ENCODE measurements at places on chromosomes 5 and 9.

DNA sequence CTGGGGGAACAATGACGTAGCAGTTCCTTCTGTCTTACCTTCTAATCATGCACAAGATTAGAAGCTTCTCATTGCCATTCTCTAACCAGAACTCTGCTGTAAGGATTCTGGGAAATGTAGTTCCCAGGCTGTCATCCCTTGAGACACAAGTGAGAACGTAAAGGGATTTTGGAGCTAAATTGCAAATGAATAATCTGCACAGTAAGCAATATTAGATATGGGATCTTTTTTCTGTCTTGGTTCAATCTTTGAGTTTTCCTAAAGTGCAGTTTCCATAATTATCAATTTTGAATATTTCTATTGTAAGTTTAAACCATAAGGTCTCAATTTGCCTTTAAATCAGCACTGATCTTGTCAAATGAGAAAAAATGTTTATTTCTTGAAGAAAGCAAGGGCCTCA lies 189.7 kb upstream of the PLPPR1 start:
- DNase-seq: no peak

DNA sequence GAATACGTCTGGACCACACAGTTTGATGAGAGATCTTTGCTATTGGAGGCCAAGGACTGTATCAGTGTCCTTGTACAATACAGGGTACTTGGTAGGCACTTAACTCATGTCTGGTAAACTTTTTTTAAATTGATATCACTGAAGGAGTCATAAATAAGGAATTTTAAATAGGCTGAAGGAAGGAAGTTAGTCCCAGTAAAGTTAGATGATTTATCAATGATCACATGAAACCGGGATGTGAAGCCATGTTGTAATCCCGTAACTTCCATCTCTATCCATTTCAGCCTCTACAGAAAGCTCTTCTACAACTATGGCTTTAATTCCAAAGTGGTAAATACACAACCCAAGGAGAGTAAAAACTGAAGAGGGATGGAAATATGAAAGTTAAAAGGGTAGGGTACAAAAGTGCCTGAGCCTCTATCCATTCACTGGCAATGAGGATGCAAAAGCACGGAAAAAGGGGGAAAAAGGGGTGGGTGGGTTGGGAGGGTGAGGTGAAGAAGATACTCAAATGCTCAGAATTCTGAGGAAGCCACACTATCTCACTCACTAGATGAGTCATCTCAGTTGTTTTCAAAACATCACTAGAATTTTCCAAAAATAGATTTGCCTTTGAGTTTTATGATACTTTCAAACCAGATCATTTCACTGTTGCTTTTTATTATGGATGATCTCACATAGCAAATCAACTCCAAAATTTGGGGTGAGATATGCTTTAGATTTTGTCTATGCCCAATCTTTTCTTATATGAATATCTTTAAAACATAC lies 1053.5 kb downstream of the NR2F1-AS1 start:
- DNase-seq: no peak

DNA sequence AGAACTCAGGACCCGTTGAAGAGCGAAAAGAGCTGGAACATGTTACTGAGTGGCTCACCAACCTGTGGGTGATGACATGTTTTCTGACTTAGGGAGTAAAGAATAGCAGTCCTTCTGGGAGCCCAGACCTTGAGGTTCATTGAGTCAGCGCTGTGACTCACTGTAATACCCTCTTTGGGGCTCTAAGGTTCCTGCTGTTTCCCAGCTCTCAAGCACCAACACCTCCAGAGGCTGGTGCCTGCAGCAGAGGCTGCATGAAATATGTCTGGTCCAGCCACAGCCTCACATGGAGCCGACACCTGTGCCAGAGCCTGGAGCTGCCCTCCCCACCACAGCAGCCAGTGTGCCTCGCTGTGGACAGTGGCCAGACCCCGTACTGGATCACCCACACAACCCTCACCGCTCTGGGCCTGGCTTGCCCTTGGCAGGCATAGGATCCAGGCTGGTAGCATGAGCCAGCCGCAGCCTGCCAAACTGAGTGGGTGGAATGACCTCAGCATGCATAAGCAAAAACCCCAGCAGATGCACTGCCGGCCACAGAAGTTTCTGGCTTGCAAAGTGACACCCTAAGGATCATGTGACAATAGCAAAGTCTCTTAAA lies 143.5 kb upstream of the MRPS30 start:
- no peak for DNase-seq

DNA sequence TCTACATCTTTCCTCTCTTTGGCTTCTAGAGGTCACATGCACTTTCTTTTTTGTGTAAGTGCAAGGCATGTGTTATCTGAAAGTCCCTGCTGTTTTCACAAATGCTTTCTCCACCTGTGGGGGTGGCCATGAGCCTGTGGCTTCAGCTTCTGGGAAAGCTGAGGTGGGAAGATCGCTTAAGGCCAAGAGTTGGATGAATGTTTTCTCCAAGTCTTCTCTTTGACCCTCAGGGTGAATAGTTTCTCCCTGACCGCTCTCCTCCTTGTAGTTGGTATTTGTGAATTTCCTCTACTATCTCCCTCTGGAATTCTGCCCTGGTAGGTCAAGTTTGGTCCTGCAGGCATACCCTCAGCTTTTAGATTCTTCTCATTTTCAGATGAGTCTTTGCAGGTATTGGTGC lies 74.2 kb downstream of the UGCG start:
- DNase-seq: no peak

- no peak for DNase-seq
Measured at GRCh38 chr5:58715997-58716656, 133.3 kb downstream of the RAB3C start.

- peak; percentile 20 for DNase-seq
Measured at GRCh38 chr5:176744584-176744965, 65.8 kb upstream of the UNC5A start.

- DNase-seq: no peak
Measured at GRCh38 chr5:9892696-9893095, 262.5 kb upstream of the TAS2R1 start.

DNA sequence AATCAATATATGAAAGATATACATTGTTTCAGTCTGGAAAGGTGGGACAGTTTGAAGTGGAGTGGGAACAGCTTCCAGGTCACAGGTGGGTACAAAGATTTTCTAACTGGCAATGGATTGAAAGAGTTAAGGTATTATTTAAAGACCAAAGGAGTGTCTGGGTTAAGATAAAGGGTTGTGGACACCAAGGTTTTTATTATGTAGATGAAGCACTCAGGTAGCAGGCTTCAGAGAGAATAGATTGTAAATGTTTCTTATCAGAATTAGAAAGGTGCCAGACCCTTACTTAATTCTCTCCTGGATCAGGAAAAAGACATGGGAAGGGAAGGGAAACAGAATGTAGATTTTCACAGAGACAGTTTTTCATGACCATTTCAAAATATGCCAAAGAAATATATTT lies 1174.8 kb downstream of the MAT2B start:
- DNase-seq: no peak

DNA sequence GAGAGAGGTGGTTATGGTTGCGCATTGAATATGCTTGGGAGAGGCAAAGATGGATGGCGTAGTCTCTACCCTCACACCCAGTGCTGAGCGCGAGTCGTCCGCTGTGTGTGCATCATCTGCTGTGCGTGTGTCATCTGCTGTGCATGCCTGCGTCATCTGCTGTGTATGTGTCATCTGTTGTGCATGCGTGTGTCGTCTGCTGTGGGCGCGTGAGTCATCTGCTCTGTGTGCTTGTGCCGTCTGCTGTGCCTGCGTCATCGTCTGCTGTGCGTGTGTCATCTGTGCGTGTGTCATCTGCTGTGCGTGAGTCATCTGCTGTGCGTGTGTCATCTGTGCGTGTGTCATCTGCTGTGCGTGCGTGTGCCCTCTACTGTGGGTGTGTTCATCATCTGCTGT lies 68.0 kb upstream of the IRX4 start:
- DNase-seq: no peak

DNA sequence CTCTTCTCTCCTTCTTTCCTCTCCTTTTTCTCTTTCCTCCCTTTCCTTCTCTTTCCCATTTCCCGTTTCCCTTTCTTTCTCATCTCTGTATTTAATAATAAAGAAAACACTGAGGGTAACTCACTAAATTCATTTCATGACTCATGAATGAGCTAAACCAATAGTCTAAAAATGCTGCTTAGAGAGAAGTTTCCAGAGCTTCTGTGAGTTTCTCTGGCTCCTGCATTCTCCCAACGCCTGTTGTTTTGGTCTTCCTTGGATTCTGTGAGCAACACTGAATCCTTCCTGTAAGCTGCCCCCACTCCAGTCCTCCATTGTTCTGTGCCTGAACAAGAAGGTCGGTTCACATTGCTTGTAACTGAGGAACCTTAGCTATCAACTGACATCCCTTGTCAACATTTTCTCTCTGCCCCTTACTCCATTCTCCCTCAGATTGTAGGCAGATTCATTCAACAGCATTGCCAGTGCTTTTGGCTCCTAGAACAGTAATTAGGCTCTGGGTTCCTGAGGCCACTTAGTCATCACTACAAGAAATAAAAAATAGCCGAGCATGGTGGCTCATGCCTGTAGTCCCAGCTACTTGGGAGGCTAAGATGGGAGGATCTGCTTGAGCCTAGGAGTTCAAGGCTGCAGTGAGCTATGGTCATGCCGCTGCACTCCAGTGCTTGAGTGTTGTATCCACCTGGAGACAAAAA lies 237.7 kb upstream of the KLF4 start:
- no peak for DNase-seq

- no peak for DNase-seq
Measured at GRCh38 chr9:137632230-137633161, 13.7 kb downstream of the EHMT1 start.

DNA sequence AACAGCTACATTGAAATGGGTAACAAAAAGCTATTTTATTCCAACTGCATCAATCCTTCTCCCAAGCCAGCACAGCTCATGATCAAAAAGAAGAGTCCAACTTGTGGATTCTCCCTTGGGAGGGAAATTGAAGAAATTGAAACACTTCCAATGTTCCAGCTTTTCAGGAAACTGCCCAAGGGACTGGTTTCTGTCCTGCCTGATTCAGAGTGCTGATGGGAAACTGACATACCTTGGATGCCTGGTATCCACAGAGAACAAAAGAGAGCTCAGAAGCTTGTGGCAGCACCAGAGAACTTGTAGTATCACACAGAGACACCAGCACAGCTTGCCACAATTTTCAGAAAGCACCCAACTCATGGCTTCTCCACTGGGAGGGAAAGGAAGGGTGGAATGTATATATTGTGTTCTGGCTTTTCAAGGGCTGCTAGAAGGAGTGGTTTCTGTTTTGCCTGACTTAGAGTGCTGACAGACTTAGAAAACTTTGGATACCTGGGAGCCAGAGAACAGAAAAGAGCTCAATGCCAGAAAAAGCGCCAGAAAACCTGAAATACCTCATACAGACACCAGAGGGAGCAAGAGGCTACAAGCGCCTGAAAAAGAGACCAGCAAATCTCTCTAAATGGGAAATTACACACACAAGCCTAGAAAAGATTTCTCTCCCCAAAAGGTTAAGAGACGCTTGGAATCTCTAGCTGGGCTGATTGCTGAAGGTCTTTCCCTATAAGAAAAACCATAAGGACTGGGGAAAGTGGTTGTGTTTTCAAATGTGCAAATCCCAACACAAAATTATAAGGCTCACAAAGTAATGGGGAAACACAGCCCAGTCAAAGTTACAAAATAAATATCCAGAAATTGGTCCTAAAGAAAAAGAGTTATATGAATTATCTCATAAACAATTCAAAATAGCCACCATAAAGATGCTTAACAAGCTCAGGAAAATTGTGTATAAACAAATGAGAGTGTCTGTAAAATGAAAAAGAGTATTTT lies 178.8 kb downstream of the SPOCK1 start:
- peak; percentile 58 for DNase-seq

- DNase-seq: no peak
Measured at GRCh38 chr5:131854134-131854533, 57.3 kb upstream of the FNIP1 start.

- DNase-seq: no peak
Measured at GRCh38 chr5:59588922-59589321, 304.6 kb downstream of the PDE4D start.

DNA sequence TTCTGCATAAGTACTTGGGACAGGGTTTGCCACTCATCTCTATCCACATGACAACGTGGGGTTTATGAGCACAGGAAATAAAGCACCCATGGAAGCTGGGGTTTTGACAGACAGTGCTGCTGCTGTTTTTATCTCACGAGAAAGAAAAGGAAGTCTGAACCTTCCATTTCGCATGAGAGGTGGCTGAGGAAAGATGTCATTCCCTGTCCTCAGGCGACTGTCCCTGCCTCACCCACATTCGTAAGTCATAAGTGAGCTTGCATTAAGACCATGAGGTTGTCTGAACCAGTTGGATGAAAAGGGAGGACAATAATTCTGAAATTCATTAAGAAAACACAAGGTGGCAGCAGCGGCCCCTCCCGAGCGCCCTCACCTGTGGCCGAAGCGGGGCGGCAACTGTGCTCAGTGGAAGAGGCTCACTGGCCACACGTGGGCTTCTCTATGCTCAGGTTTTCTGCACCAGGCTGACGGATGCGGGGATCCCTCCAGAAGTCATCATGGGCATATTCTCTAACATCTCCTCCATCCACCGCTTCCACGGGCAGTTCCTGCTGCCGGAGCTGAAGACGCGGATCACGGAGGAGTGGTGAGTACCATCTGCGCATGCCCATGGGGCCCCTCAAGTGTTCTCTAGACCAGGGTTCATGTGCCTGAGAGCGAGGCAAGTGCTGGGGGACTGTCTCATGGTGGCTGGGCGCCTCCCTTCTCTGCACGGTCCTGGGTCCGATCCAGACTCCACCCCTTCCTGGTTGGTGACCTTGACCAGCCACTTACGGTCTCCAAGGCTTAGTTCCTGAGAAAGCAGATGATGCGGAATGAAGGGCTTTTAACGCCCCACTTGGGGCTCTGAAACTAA lies 54.7 kb upstream of the SUSD3 start:
- DNase-seq: peak; percentile 75

GRCh38 chr5:114391321-114391720 lies 29.5 kb downstream of the KCNN2 start:
- DNase-seq: no peak

DNA sequence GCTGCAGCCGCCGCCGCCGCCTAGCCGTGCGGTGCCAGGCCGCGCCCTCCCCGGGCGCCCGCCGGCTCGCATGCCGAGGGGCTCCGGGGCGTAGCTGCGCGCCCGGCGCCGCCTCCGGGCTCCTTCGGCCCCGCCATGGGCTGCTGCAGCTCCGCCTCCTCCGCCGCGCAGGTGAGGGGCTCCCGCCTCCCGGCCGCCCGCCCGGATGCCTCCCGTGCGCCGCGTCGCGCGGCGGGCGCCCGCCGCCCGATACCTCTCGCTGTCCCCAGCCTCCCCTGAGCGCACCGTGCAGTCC lies 230 bp downstream of the SLC44A1 start:
- peak; percentile 82 for DNase-seq

DNA sequence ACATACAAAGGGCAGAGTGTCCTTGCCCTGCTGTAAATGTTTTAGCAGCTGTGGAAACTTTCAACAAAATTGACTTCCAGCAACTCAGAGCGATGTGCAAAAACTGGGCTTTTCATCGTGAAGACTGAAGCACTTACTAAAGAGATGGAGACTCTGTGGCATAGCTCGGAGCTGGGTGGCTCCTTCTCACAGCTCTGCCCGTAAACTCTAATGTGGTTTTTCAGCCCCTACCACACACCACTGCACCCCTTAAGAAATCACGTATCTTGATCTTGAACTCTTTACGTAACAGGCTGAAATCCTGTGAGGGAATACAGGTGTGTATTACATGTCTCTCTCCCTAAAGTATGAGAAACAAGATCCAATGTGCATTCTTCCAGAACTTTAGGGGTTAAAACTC lies 124.4 kb downstream of the MEF2C start:
- no peak for DNase-seq

GRCh38 chr9:2298217-2298616 lies 283.1 kb downstream of the SMARCA2 start:
- no peak for DNase-seq
